Activated CD4-positive, alpha-beta T cell treated with anti-CD3 and anti-CD28 coated beads, Interleukin-2, amount 50 U/mL, for 24 hours (primary cell): ENCODE measurements at places on chromosomes 6 and 20.

- no peak for DNase-seq
These were observed 37.8 kb upstream of the ANKEF1 start for GRCh38 chr20:9996944-9997343.

DNA sequence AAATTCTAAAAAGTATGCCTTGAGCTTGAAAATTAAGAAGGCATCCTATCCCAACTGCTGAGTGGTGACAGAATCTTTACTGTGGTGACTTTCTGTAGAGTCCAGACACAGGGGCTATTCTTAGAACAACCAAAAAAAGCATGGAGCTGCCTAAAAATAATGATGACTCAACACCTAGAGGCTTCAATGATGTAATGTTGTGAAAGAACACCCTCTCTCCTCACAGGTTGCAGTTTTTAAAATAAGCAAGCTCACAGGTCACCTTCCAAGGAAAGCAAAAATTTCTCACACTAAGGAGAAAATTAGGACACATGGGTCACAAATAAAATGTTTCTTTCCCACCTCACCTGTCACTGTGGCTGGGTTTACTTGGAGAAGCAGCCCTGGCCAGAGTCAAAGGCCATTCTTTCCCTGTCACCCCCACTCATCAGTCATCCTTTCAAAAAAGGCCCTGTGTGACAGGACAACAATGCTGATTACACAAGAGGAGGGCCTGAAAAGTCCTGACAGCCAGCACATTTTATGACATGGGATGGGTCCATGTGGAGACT, 53.5 kb downstream of the RCAN2 start:
- DNase-seq, result no peak

DNA sequence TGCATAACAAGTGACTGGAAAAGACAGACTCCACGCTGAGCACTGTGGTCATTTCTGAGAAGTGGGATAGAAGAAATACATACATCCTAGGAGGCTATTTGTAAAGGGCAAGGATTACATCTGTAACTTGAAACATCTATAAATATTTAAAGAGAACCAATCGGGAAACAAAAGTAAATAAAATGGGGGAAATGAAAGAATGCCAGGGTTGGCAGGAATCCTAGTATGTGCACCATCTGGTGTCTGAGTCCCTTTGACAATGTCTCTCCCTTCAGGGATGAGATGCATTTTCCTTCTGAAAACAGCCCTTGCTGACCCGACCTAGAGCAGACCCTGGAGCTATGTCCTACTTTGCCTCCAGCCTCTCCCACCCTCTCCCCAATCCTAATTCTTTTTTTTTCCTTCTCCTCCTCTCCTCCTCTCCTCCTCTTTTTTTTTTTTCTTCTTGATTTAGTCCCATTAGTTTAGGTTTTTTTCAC, 53.2 kb downstream of the VSTM2L start:
- no peak for DNase-seq

GRCh38 chr6:54681987-54682386, 164.6 kb upstream of the FAM83B start:
- no peak for DNase-seq

- no peak for DNase-seq
These were observed 13.8 kb downstream of the ATXN1 start for GRCh38 chr6:16747232-16748024.

- DNase-seq, result no peak
These were observed 40.4 kb downstream of the LMBRD1 start for GRCh38 chr6:69756366-69756765.

DNA sequence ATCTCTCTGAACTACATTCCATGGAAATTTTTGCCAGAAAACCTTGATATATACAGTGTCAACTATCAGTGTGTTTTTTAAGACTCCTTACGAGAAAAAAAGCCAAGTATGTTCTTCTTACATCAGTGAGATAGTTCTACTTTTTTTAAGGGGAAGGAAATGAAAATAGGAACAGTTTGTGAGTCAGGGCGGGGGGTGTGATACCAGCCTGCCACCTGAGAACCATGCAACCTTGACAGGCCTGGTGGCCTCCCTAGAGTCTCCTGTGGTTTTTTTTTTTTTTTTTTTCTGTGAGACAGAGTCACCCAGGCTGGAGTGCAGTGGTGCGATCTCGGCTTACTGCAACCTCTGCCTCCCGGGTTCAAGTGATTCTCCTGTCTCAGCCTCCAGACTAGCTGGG, 96.3 kb upstream of the GCM1 start:
- DNase-seq, result no peak

GRCh38 chr6:111865049-111865585, 8.1 kb downstream of the FYN start:
- DNase-seq, result no peak

GRCh38 chr20:46351357-46352058, 43.2 kb upstream of the CDH22 start:
- DNase-seq, result no peak

DNA sequence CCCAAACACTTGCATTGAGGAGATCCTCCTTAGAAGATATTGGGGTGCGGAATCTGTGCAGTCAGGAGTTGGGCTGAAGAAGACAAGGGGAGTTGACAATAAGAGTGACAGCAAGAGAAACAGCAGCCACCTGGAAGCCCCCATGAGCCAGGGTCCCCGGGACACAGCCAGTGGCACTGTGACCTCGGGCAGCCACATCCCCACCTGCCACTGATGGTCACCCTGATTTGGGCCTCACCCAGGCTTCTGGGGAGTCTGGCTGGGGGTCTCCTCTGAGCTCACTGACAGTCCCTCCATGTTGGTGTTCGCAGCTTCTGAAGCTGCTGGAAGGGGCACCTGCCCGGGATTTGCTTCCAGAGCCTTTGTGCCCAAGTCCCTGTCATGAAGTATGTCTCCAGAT, 123.5 kb downstream of the TTLL2 start:
- DNase-seq, result no peak

GRCh38 chr6:4610256-4610655, 165.9 kb upstream of the CDYL start:
- DNase-seq, result no peak
